Kidney glomerular epithelial cell (primary cell): ENCODE measurements at places on chromosomes 16 and 17.

DNA sequence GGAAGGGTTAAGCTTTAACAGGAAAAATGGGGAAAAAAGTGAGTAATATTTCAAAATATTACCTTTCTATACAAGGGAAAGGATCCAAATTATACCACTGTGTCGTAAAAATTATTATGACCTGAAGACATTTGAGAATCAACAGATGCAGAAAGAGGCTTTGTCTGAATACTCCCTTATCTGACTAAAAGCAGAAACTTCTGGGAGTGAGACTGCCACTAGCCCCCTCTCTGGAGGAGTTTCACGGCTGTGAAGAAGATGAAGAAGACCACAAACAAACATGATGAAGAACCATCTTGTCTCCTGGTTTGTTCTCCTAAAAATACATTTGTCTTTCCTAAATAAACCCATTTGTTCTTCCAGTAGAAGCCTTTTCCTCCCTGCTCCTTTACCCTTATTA lies 29.4 kb downstream of the CNTROB start:
- DNase-seq = no peak

GRCh38 chr16:68358951-68359350 lies 48.1 kb downstream of the PRMT7 start:
- no peak for DNase-seq

DNA sequence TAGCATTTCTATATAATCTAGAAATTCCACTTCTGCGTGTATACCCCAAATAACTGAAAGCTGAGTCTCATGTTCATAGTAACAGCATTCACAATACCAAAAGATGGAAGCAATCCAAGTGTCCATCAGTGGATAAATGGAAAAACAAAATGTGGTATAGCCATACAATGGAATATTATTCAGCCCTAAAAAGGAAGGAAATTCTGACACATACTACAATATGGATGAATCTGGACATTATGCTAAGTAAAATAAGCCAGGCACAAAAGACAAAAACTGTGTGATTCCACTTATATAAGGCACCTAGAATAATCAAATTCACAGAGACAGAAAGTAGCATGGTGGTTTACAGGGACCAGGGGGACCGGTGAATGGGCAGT lies 20.4 kb downstream of the HOXB1 start:
- no peak for DNase-seq

DNA sequence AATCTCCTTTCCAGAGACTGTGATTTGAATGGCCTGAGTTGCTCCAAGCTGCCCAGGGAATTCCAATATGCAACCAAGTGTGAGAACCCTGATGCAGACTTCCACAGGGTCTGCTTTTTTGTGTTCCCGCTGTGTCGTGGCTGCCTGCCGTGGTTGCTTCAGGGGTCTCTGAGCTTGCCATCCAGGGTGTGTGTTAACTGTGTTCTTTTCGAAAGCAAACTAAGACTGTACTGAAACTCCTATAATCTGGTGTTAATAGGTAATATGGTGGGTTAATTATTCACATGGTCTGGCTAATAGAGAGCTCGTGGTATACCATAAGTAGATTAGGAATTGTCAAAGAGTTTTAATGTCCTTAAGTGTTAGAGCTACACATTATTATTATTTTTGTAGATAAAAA lies 20.7 kb downstream of the UBN1 start:
- peak; percentile 63 for DNase-seq

GRCh38 chr16:77951788-77952187 lies 70.6 kb upstream of the CLEC3A start:
- DNase-seq = peak; percentile 22

DNA sequence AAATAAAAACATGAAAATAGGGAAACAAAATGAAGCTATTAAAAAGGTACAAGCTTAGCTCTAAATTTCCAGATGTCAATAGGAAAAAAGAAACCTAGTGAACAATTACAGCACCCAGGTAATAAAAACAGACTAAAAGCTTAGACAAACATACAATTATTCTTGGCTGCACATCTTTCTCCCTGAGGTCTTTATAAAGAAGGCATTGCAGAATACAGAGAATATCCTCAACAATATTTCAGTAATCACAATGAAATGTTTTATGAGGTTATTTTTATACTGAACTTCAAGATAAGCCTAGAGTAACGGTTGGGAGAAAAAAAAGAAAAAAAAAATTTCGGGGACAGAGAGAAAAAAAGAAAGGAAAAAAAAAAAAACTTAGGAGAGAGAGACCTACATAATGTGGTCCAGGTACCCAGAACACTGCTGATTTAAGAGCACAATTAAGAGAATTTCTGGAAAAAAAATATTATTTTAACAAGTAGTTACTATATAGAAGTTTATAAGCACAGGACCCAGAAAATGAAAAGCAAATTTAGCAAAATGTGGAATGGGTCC lies 26.5 kb downstream of the KANSL1 start:
- DNase-seq = no peak

- no peak for DNase-seq
These were observed 87.9 kb upstream of the TOB1 start for GRCh38 chr17:50953831-50954601.

DNA sequence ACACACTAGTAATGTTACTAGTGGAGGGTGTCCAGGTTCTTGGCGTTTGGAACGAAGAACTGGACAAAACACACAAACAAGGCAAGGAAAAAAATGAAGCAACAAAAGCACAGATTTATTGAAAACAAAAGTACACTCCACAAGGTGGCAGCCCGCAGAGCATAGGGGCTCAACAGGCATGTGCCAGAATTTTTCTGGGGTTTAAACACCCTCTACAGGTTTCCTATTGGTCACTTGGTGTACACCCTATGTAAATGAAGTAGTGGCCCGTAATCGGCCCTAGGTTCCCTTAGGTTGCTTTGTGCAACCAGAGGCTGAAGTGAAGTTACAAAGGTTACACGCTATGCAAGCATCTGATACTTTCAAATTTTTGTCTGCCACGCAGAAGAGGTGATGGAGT lies 8.1 kb downstream of the OR2C1 start:
- DNase-seq = no peak
